Stimulated activated naive CD4-positive, alpha-beta T cell (primary cell): ENCODE measurements at places on chromosomes 6 and 20.

DNA sequence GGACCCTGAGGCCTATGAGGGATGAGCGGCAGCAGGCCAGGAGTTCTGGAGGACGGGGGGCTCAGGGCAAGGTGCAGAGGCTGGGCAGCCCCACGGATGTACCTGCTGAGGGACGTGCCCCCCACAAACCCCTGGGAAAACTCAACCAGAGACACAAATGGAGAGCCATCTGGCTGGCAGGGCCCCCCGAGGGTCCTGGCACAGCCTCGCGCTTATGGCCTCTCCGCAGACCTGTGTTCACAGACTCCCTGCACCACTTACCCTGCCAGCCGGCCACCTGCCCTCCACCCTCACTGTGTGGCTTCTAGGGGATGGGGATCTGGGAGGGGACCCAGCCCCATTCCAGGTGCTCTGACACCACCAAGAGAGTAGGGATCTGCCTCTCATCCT, 3.4 kb upstream of the ZBTB46 start:
- no peak for DNase-seq

DNA sequence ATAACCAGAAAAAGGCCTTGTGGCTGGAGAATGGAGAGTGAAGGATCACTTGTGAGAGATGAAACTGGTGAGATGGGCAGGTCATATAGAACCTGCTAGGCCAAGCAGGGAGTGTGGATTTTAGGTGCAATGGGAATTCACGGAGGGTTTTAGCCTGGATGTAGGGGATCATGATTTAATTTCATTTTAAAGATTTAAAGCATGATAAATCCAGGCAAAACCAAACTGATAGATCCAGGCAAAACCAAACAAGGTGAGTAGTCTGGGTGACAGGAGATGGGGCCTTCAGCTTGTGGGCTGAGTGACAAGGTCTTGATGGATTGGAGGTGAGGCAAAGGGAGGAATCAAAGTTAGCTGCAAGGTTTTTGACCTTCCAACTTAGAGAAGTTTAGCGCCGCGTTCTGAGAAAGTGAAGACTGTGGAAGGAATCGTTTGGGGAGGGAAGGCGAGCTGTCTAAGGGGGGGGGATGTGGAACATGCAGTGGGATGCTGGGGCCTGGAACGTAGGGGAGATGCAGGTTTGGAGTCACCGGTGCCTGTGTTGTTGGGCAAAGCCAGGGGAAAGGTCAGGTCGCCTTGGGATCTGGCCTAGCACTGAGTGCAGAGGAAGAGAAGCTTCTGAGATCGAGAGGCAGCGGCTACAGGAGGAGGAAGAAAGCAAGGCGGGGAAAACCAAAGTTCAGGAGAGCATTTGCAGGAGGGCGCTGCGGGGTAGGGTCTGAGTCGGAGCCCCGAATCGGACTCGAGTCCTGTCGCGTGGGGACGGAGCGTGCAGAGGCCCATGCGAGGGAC, 1.3 kb upstream of the PLCG1 start:
- DNase-seq: no peak

DNA sequence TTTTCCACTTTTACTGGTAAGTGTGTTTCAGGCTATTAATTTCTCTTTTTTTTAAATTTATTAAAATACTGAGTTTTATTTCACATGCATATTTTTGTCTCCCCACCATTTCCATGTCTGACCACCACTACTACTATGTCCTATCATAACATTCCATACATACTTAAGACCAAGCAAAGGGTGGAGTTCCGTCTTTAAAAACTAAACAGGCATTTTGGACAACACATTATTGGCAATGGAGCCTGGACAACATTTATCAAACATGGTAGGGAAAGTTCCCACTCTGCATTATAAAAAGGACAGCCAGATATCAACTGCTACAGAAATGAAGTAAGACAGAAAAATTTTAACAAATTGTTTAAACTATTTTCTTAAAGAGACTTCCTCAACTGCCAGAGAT, 91.9 kb downstream of the LMBRD1 start:
- DNase-seq: no peak

GRCh38 chr6:152572338-152573088, 64.6 kb downstream of the SYNE1 start:
- DNase-seq: no peak

- no peak for DNase-seq
Observed at GRCh38 chr6:10389739-10390494, 25.0 kb downstream of the TFAP2A start.
